ENCODE measurements at places on chromosomes 13 and 19.

GRCh38 chr19:44905437-44906160 is at the start of gene APOE:
Gene APOE (plus strand): TSS chr19:44905796. CDS start chr19:44906625, 829 bp downstream.
- DNase-seq = no peak

GRCh38 chr13:48431431-48431830 is 18.5 kb upstream of the LPAR6 start:
- DNase-seq = no peak

DNA sequence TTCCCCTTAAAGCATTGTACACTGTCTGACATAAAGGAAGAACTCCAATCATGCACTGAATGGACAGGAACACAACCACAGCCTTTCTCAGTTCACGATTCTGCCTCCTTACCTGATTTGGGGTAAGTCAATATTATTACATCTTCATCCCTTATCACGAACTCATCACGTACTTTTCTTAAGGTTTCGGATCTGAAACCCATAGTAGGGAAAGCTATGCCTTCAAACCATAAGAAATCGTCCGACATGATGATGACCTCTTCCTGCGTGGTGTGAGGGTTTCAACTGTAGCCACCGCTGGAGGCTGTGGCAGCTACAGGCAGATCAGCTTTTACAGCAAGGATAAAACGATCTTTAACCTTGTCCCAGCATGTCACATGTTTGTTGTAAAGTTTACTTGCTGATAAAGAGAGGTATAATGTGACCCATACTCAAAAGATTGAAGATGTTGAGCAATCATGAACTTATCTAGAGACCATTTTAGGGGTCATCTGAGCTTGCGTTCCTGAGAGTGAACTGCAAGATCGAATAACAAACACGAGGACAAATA is at the start of gene SULT2A1:
Gene SULT2A1, minus strand, starts transcription at position 306 of the 550 bp plus-strand sequence. Its CDS starts 58 bp downstream, at position 248.
- no peak for DNase-seq

DNA sequence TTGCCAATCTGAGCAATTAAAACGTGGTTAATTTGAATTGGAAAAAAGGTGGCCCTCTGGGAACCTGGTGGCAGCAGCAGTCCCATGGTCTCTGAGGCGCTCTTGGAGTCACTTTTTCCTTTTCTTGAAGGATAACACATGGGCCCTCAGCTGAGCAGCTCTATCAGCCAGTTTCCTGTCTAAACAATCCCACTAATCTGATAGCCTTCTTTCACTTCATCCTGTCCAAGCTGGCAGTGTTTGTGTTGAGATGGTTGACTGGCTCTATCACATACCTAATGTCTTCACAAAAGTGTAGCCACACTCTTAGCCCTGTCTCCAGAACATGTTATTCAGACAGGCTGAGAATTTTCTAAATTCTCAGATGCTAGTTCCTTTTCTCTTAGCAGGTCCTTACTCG is 10.7 kb downstream of the MZT1 start:
- DNase-seq = no peak

- no peak for DNase-seq
Measured at GRCh38 chr13:28425793-28426192, 69.1 kb downstream of the FLT1 start.

- DNase-seq = no peak
Measured at GRCh38 chr19:51142119-51142518, at the start of gene SIGLEC7. Gene SIGLEC7 (plus strand): TSS chr19:51142301. CDS start chr19:51142370, 69 bp downstream.

GRCh38 chr13:73450583-73450982 is 391.8 kb downstream of the KLF5 start:
- no peak for DNase-seq

- DNase-seq = no peak
Measured at GRCh38 chr19:15675560-15675959, 2.7 kb downstream of the CYP4F12 start.

All from activated CD8-positive, alpha-beta memory T cell treated with anti-CD3 and anti-CD28 coated beads for 1 hour (primary cell).